ENCODE measurements at places on chromosomes 16 and 17.
A peak's percentile ranks its signal among the peaks of the same experiment; 100 is the strongest.

DNA sequence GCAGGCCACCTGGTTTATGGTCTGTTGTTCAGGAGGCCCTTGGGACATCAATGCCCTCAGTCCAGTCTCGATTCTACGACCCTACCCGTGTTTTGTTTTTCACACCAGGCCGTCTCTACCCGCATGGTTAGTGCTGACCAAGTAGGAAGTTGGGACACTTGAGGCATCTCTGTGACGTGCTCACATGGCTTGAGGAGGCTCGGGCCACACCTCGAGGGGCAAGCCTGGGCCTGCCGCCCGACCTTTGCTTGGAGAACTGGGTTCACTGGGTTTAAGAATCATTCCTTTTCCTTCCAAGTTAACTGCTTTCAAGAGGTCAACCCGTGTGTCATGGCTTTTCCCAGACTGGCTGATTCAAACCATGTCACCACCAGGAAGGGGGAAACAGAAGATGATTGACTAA lies 86.8 kb downstream of the CMIP start:
- no peak for DNase-seq

DNA sequence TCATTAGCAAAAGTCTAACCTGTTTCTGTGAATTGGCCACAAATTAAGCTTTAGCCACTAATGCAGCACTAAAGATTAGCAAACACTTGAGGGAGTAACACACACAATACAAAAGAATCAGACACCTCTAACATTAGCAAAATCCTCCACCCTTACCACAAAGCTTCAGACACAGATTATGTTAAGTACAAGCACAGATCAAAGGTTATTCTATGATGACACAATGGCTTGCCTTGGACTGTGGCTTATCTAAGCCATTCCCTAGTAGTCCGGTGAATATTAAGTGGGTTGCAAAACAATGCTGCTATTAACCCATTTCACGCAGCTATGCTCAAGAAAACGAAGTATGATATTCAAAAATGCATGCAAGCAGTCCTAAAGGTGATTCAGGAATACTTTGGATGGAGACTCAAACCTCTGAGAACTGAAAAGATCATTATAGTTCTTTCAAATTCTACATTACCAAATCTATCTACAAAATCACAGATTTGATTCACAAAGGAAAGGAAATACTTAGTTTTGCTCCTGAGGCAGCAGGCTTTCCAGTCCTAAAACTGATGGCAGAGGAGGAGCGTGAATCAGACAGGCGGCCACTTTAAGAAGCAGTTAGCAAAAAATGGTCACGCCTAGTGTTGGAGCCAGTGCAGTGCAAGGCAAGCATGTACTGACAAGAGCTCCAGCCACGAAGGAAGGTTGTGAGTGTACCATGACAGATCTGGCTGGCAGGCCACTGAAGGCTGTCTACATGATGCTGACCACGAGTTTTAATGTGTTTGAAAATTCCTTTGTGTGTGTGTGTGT lies 67.2 kb downstream of the PARN start:
- DNase-seq: peak; percentile 37

GRCh38 chr17:19431691-19432090 lies 20.7 kb downstream of the RNF112 start:
- DNase-seq: no peak

- DNase-seq: peak; percentile 31
Observed at GRCh38 chr16:55703003-55704001, 47.5 kb downstream of the SLC6A2 start.

GRCh38 chr16:12688951-12689850 lies 114.5 kb downstream of the CPPED1 start:
- no peak for DNase-seq
